ENCODE measurements at places on chromosomes 6 and 20. TPM values are rescaled to one million over a fixed set of nuclear protein-coding genes. Genes with fewer than 3 reads are reported as not detected.

DNA sequence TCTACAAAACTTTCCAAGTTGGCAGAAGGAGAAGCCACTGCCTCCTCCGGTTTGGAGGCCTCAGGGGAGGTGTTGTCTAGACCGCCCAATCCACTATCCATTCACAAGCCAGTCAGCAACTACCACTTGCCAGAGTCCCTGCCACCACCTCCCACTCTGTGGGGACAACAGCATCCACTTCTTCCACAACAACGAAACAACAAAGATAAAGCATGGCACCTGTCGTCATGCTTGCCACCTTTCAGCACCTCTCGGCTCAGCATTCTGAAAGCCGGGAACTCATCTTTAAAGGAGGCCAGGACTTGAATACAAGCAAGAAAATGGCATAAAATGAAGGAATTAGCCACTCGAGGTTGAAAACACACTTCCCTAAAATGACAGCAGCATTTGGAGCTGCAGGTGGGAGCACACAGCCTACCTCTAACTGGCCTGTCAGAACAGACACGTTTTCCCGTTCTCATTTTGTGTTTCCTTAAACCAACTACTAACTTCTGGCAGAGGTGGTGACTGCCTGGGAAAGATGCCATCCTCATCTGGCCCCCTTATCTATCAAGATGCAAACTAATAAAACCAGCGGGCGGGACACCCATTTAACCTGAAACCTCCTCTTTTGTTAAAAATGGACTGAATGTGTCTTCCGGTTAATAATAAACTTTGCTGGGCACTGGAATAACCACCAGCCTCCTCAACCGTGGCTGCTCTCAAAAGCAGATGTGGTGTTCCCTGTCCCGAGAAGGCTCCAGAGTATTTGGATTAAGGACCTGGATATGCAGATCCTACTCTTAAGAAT, 21.7 kb downstream of the YTHDF1 start:
- no peak overlapping the region for H3K27ac ChIP-seq
- peaks cover 3% of the 10 kb centered on the region for H3K4me1 ChIP-seq
- no peak for DNase-seq
- H3K27me3 ChIP-seq, result no peaks in the 10 kb centered on the region
- no peak overlapping the region for H3K4me3 ChIP-seq

DNA sequence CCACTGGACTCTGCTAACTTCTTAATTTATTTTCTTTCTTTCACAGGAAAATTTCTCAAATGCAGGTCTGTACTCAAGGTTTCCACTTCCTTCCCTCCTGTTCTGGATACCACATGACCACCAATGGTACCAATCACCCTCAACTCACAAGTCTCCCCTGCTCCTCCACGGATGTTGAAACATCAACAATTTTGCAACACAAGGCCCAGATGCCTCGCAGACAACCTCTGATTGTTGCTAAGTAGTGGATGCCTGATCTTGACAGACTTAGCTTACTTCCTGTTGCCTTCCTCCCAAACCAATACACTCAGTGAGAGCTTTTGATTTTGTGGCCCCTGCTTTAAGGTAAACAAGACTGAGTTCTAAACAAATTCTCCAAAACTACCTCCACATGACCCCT, 146.6 kb downstream of the FRK start:
- no peaks in the 10 kb centered on the region for H3K36me3 ChIP-seq
- no peaks in the 10 kb centered on the region for H3K27me3 ChIP-seq
- H3K4me3 ChIP-seq, result no peak overlapping the region
- no peaks in the 10 kb centered on the region for H3K4me1 ChIP-seq

- peaks cover 9% of the 10 kb centered on the region for H3K27me3 ChIP-seq
- H3K4me3 ChIP-seq, result no peak overlapping the region
- H3K27ac ChIP-seq, result no peak overlapping the region
- no peaks in the 10 kb centered on the region for H3K4me1 ChIP-seq
Measured at GRCh38 chr20:61942526-61942925, 123.2 kb downstream of the TAF4 start.

DNA sequence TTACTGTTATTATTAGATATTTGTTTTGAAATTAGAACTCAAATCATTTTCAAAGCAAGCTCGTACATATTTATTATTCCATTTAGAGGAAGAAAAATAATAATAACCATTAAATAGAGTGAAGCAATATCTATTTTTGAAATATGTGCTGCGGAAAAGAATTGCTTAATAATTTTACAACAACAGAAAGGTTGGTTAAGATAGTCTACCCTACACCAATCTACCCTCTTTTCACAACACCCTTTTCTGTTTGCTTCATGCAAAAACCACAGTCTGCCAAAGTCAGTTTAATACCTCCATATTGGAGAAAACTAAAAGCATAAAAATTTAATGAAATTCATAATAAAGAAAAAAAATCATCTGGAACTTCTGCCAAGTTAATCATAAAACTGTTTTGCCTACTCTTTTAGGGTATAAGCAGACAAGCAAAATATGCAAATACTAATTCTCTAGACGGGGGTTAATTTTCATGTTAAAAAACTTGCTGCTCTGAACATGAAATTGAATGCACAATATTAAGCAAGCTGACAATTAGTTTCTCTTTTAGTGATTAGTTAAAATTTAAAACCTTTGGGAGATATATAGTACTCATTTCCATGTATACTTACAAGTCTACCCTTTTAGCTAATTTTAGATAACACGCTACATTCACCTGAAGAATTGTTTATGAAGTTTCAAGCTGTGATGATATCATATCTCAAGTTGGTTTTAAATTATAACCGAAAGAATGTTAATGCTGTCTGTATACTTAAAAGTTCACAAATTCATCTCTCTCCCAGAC, 100.2 kb downstream of the AHI1 start:
- no peak overlapping the region for H3K4me3 ChIP-seq
- no peak for DNase-seq
- H3K36me3 ChIP-seq, result peaks cover 16% of the 10 kb centered on the region
- H3K27me3 ChIP-seq, result no peaks in the 10 kb centered on the region

DNA sequence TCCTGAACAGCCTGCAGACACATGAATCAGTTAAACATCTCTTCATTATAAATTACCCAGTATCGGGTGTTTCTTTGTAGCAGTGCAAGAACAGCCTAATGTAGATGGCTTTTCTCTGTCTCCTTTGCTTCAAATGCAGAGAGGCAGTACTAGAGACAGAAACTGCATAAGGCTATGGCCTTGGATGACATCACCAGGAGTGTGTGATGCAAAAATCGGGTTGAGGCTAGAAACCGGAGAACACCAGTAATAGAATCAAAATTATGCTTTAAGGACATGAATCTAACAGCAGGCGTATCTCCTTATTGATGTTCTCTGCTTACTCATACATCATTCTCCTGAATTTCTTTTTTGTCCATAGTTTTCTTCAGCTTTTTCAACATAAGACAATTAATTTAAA, 49.3 kb upstream of the FLRT3 start:
- no peaks in the 10 kb centered on the region for H3K27me3 ChIP-seq
- H3K27ac ChIP-seq, result no peak overlapping the region
- no peak overlapping the region for H3K4me3 ChIP-seq
- no peaks in the 10 kb centered on the region for H3K36me3 ChIP-seq
- H3K4me1 ChIP-seq, result no peaks in the 10 kb centered on the region

DNA sequence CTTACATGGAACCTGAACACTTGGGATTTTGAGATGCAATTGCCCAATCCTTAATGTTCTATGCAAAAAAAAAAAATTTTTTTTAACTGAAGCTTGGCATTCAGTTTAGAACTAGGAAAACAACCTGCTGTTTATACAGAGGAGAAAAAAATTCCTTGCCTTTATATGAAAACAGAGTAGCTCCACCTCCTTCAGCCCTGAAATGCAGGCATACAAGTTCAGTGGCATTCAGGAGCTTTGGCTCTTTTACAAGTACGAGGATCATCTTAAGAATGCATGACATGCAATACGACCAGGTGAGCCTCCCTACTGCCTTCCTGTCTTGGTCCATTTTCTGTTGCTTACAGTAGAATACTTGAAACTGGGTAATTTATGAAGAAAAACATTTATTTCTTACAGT, 20.4 kb downstream of the PAX1 start:
- H3K4me3 ChIP-seq, result no peak overlapping the region
- H3K36me3 ChIP-seq, result no peaks in the 10 kb centered on the region
- no peak for DNase-seq
- no peak overlapping the region for H3K27ac ChIP-seq
- no peaks in the 10 kb centered on the region for H3K27me3 ChIP-seq
- H3K4me1 ChIP-seq, result no peaks in the 10 kb centered on the region

- H3K36me3 ChIP-seq, result peaks cover 86% of the 10 kb centered on the region
- DNase-seq, result no peak
- H3K4me3 ChIP-seq, result no peak overlapping the region
Measured at GRCh38 chr20:36217226-36217625, 19.1 kb upstream of the AAR2 start.

The DEFB114 gene
- not detected for total RNA-seq

The SMOC2 gene
- total RNA-seq, result 520 TPM
